Endothelial cell of umbilical vein (primary cell): ENCODE measurements at places on chromosomes 1 and 21.
A peak's percentile ranks its signal among the peaks of the same experiment; 100 is the strongest.

DNA sequence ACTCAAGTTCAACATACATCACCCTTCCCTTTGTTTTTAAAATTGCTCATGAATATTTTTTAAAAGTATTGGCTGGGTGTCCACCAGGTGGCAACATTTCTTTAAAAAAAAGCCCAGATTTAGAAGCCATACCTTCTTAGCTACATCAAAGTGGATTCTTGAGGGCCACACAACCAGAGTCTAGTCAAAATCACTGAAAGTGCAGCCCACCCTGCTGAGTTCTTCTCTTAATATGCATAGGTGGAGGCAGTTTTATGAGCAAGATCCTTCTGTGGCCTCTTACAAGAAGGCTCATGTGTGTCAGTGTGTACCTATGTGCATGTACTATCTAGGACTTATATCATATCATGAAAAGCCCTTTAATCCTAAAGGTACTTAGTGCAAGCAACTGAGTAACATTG is 16.9 kb upstream of the GNG12 start:
- peak; percentile 79 for DNase-seq

DNA sequence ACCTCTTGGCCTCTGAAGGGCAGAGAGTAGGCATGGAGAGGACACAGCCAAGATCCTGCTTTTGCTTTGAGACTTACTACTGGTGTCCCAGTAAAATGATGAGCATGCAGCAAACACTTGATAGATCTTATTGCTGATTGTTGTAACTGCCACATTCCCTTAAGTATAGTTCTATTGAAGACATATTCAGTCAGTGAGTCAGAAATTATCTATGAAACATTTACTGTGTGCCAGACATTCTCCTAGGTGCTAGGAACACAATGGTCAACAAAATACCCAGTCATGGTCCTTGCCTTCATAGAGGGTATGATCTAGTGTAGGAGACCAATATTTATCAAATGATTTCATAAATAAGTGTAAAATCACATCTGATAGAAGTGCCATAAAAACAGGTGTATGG is 13.6 kb downstream of the STYXL2 start:
- DNase-seq = no peak

DNA sequence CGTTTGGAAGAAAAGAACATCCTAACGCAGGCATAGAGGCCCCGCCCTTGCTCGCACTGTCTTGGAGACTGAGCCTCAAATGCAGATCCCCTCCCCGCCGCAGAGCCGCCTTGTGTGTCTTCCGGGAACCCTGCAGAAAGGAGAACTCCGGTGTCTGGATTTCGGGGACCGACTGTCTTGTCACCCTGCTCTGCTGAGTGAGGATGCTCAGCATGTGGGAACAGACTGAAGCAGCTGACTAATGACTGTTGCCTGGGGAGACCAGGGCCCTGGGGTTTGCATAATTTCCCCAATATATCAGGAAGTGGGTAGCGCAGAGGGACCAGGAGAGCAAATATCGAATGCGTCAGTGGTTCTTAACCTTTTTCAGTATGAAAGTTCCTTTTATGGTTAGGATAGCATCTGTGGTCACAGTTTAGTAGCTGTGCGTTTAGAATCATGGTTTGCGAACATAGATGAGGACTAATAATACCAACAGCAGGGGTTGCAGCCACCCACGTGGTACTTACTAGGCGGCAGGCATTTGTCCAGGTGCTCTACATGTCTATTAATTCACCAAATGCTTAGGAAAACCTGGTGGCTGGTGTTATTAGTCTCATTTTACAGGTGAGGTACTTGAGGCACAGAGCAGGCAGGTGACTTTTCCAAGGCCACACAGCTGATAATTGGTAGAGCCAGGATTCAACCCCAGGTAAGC is 14.3 kb downstream of the GPR137B start:
- DNase-seq = no peak

GRCh38 chr21:45114072-45114471 is 39.7 kb downstream of the ADARB1 start:
- DNase-seq = no peak

DNA sequence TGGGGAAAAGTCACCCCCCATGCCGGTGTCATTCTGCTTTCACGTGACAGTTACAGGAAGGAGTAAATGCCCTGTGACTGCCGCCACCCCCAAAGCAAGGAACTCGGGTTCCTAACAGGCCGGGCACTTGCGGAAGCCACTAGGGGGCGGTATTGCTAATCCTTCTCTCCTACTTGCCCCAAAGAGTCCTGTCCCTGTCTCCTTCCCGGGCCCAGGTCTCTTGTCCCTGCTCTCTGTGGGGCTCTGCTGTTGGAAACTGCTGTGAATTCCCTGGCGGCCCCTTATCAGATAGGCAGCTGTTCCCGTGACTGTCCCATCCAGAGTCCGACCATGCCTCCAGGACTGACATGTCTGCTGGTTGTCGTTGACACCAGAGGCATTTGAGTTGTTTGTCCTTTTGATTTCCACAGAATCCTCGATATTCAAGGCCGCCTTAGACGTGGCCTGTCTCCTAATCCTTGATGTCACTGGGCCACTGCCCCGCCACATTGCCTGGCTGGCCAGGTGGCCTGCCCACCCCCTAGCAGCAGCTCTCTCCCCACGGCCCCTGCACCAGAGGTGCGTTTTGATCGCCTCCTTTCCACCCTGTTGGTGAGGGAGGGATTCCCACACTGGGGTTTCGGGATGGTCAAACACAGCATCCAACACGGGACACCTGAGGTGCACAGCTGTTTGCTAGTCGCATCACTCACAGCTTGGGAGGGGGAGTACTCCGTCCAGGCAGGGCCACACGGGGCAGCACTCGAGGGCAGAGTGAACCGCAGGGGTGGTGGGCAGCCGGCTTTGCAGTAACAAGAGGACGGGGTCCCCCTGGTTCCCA is 37.3 kb downstream of the CHAF1B start:
- peak; percentile 77 for DNase-seq

GRCh38 chr1:113780374-113781146 is 21.3 kb upstream of the PHTF1 start:
- no peak for DNase-seq

DNA sequence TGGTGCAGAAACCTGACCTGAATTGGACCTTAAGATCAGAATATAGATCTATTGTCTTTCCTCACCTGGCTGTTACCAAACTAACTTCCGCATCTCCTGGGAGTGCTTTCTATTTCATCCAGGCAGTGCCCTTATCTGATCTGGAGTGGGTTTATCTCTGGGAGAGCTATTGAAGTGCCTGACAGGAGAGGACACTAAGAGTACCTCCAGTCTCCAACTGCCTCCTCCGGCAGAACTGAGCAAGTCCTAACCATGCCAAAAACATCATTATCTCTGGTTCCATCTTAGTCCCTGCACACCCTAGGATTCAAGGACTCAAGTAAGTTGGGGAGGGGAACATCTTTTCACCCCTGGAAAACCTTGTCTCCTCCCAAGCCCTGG is 12.4 kb upstream of the KCNJ15 start:
- no peak for DNase-seq

- peak; percentile 41 for DNase-seq
Measured at GRCh38 chr1:32334864-32335534, 1.0 kb downstream of the MARCKSL1 start.

DNA sequence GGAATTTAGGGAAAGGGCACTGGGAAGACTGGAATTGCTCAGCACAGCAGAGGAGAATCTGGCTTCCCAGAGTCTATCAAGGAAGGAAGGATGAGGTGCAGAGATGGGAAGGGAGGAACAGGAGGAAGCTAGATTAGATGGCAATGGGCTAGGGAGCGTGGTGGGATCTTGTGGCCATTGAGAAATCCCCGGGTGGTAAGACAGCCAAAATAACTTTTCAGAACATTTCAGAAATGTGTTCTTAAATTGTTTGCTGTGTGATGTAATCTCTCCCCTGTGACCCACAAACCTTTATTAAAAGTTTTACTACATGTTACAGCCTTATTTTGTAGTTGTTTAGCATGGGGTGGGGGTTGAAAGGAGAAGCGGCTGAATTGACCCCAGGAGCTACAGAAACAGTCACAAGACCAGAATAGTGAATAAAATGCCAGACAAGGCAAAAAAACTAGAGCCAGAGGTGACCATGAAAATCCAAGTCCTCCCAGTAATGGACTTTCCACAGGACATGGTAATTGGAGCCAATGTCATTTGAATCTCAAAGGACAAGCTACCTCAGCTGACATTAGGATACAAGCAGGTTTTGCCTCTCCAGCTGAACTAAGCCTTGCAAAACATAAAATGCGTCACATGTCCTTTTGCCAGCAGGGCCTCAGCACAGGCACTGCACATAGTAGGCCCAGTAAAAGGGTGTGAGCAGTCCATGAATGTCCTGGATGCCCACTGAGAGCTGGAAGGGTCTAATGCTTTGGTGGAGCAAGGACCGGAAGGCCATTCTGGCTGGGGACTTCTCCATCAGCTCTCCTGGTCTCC is 980 bp upstream of the AHCYL1 start:
- no peak for DNase-seq

DNA sequence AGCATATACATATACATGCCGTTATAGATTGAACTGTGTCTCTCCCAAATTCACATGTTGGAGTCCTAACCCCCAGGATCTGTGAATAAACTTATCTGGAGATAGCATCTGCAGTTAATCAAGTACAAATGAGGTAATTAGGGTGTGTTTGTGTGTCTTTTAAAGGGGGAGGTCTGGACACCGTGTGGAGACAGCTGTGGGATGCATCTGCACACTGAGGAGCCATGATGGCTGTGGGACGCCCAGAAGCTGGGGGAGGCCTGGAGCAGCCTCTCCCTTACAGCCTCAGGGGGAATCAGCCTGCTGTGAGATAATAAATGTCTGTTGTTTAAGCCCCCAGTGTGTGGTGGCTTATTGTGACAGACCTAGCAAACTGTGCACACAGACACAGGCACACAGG is 51.8 kb upstream of the COL18A1 start:
- no peak for DNase-seq

DNA sequence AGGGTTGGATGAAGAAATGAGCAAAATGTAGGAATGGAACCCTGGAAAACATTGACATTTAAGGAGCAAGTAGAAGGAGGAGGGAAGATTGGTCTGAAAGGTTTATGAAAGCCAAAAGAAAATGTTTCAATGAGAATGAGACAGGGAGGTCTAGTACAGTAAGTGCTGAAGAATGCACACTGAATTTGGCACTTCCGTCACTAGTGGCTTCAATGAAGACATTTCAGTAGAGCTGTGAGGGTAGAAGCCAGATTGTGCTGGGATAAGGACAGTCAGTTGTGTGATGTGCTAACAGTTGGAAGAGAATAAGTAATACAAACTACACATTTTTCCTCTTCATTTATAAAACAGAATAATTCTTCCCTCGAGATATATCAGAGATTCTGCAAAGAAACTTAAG is 17.1 kb downstream of the THEM4 start:
- no peak for DNase-seq

DNA sequence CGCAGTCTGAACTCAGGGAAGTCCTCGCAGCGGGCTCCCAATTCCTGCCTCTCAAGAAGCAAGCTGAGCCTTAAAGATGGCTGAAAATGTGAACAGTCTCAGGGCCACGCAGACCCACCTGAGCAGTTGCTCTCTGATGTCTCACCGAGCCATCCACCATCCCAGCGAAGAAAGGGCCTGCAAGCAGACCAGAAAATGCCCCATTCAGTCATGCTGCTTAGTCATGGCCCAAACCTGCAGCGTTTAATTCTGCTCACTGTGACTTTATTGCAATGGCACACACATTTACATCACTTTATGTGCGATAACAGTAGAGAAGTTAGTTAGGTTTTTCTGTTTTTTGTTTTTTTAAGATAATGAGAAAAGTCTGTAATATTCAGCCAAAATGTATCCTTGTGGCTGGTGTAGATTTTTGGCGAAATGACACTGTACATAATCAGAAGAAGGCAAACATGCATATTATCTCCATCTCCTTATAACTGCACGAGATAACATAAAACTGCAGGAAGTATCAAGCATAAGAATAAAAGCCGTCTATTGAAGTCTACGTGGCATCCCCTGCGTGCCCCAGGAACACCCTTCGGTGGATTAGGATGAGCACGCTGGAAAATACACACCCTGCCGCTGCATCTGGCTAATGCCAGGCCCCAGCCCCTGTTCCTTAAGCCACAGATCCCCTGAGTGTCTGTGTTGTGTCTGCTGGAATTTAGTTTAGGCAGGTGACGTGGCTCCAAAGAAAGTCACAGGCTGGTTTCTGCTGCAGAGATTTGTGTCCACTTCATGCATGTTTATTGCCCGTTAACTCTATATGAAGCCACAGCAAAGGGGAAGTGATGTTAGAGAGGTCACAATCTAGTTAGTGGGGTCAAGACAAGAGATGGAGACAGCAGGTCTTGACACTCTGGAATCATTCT is 119.8 kb upstream of the IRF2BP2 start:
- DNase-seq = no peak

DNA sequence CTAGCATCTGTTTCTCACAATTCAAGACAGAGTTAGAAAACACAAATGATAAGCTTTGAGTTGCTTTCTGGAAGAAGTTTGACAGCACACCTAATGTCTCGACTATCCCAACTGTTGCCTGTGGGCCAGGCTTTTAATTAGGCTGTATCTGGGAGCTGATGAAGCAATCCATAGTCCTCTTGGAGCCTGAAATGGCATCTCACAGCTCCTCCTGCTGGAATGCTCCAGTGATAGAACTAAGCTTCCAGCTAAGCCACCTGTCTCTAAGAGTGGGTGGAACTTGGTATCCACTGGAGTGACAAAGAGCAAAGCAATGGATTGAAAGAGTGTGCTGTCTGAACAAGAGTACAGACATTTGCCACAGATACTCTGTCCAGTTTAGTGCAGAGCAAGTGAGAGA is 605.3 kb upstream of the NR5A2 start:
- DNase-seq = peak; percentile 53

DNA sequence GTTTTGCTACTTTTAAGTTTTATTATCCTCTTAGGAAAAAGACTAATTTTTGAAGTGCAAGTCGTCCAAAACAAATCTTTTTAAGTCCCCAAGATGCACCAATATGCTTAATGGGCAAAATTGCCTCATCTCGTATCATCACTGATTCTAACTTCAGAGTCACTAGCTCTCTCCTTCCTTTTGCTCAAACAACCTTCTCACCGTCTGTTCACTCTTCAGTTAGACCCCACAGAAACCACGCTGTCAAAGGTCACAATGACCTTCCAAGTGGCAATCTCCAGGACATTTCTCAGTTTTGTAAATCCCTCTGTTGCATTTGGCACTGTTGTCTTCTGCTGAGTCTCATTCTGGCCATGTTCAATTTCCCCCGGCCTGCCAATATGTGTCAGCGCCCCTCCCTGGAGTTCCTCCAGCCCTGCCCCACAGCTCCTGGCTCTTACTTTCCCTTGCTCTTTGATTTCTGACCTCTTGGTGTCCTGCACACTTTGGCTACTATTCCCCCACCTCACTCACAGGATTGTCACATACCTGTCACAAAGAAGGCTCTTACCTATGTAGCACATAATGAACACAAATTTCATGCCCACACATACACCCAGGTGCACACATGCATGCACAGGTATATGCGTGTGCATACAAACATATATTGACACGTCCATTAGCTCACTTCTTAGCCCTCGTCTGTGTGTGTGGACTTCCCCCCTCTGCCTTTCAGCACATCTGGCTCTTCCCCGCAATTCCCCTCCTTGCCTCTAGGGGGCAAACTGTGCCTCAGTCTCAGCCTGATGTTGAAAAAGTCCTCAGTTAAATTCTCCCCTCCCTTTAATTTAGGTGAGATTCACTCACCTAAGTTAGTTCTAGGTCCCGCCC is 354.0 kb upstream of the DUSP10 start:
- peak; percentile 24 for DNase-seq
